ENCODE measurements at places on chromosomes 7 and 10.

GRCh38 chr10:100129424-100129823 lies 47.8 kb upstream of the CPN1 start:
- no peak for DNase-seq

DNA sequence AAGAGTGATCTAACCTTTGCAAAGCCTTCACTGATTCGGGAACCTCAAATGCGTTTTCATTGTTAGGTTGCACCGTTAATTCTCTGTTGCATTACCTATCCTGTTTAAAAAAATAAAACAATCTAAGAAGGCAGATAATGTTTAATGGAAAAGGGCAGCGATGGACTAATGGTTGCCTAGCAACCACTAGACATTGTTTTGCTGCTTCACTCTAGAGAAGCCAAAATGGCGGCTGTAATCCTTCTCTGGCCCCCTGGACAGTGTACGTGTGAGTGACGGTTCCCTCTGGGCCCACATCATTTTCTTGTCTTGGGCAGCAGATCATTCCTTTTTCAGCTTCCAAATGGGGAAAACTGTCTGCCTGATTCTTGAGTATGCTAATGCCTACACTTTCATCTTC lies 43.3 kb downstream of the FAM204A start:
- no peak for DNase-seq

- DNase-seq: no peak
Observed at GRCh38 chr10:24531439-24531838, 192.2 kb downstream of the ARHGAP21 start.

GRCh38 chr10:44047361-44047760 lies 337.5 kb downstream of the CXCL12 start:
- DNase-seq: no peak

- no peak for DNase-seq
Observed at GRCh38 chr7:45184326-45185027, 26.9 kb downstream of the RAMP3 start.
